ENCODE measurements at places on chromosomes 4 and X. TPM values are rescaled to one million over a fixed set of nuclear protein-coding genes. Genes with fewer than 3 reads are reported as not detected.

SYTL5 gene
- polyA plus RNA-seq: 0.04 TPM

LAS1L gene
- 93.7 TPM for polyA plus RNA-seq

ZCCHC4 gene
- 13.5 TPM for polyA plus RNA-seq

DMRTC1 gene
- polyA plus RNA-seq: not detected

- DNase-seq: no peak
These were observed 63.8 kb upstream of the FAM120C start for GRCh38 chrX:54246866-54247265.

DNA sequence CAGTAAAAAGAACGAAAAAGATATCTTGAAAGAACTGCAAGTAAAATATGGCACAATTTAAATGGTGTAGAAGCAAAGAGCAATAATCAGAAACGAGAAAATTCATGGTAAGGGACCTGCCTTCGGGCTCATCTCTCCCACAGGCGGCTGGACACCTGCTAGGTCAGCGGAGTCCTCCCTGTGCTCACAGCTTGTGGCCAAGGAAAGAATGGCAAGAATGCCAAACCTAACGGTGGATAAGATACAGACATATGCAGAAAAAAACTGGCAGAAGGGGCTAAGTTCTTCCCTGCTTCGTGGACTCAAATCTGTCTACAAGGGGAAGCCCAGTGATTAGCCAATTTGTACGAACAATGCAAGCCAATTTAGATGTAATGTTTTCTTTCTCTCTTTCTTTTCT lies 152.1 kb upstream of the VCX start:
- DNase-seq: no peak

DNA sequence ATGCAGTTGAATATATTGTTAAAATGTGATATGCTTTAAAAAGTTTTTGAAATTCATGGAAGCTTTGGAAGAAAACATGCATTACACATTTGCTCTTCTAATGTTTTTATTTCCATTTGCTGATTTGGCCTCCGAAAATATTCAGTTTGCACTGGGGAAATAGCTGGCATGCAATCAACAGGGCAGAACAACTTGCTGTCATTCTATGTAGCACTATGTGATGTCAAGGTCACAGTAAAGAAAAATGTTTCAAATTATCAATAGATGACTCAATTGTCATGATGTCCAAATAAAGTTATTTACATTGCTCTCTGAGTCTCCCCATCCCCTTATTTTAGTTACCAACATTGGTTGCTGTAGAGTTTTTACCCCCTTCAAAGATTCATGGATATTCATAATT lies 119.2 kb downstream of the TLL1 start:
- no peak for DNase-seq

DNA sequence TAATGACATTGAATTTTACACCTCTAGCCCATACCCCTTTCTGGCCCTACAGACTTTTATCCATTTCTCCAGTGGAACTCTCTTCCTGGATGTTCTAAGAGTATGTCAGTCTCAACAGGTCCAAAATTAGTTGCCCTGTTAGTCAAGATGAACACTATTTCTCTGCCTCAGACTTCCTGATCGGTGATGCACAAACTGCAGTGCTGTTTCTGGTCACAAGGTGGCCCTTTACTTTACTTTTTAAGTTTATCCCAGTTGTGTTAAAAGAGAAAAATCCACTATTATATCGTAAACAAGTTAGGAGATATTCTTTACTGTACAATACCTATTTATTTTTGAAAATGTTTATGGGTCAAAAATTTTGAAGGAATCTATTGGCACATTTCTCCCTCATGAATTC lies 13.1 kb downstream of the TCEAL7 start:
- DNase-seq: no peak

DNA sequence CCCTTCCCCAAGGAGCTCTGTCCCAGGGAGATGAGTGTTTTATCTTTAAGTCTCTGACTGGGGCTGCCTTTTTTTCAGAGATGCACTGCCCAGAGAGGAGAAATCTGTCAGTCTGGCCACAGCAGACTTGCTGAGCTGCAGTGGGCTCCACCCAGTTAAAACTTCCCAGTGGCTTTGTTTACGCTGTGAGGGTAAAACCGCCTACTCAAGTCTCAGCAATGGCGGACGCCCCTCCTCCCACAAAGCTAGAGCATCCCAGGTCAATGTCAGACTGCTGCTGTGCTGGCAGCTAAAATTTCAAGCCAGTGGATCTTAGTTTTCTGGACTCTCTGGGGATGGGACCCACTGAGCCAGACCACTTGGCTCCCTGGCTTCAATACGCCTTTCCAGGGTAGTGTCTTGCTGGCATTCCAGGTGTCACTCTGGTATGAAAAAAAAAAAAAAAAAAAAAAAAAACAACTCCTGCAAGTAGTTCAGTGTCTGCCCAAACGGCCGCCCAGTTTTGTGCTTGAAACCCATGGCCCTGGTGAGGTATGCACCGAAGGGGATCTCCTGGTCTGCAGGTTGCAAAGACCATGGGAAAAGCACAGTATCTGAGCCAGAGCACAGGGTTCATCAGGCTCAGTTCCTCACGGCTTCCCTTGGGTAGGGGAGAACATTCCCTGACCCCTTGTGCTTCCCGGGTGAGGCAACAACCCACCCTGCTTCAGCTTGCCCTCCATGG lies 1616.1 kb upstream of the ADGRL3 start:
- no peak for DNase-seq

DNA sequence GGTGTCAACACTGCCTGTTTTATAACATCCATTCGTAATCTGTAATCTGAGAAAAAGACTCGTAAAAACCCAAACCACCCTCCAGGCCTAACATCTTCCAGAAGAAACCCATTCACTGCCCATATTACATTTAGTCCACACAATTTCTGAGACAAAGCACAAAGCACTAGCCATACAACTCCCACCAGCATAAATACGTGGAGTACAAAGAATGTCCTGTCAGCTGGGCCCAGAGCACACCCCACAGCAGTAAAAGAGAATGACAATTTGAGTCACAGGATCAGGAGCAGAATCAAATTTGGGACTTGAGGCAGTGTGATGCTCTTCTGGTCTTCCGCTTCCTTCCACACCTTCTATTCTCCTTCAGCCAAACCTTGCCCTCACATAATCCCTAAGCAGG lies 6.8 kb downstream of the MECP2 start:
- DNase-seq: no peak

DNA sequence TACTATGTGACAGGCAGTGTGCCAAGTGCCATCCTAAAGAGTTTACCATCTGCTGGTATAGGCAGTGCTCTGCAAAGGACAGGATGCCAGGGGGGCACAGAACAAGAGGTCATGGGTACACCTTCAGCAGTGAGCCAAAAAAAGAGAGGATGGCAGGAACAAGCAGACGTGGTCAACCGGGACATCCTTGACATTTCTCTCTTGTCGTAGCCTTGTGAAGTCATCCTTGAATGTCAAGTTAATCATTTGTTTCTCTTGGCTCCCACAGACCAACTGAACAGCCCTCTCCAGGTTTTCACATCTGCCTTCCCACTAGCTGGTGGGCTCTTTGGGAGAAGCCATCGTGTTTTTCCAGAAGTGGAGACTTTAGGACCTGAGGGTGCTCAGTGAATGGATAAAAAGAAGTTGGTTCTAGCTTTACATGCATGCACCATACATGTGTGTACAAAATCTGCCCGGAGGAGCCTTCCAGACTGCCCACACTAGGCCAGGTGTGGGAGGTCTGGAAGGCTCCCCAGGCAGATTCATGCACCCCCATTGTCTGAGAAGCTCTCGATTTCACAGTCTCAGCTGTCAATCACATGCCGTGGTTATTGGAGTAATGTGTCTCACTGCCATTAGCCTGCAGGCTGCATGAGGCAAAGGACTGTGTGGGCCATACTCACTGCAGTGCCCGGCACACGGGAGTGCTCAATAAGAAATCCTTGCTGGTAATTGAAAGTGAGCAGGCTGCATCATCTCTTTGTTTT lies 16.4 kb downstream of the PNMA6F start:
- DNase-seq: no peak

GRCh38 chr4:90051999-90052398 lies 75.2 kb upstream of the CCSER1 start:
- DNase-seq: no peak

- DNase-seq: no peak
These were observed 120.6 kb upstream of the JADE1 start for GRCh38 chr4:128688846-128689437.

- DNase-seq: no peak
These were observed 651 bp downstream of the NXT2 start for GRCh38 chrX:109537324-109537665.

- DNase-seq: no peak
These were observed 52.2 kb downstream of the NALF2 start for GRCh38 chrX:69556060-69557011.

All from GM12878 (cell line).